ENCODE measurements at places on chromosomes 5 and 9.

GRCh38 chr9:95283673-95284072 lies 33.8 kb downstream of the FANCC start:
- no peak for DNase-seq

DNA sequence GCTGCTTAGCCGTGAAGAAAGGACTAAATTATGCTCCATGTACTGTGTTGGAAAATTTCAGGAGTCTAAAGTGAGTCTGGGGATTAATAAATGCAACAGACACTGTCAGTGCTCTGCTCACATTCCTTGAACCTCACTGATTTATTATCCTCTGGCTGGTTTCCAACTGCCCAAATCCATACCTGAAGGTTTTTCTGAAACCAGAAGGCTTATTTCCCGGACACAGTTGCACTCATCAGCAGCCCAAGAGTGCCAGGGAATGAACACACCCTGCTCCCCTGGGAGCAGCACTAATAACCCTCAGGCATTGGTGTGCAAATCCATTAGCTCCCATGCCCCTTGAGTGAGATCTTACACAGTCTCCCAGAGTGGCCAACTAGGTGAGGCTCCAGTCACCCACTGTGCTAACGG lies 38.7 kb downstream of the F2R start:
- DNase-seq: no peak

GRCh38 chr5:180620014-180620413 lies 28.7 kb upstream of the SCGB3A1 start:
- DNase-seq: no peak

GRCh38 chr5:153153086-153153485 lies 337.4 kb upstream of the GRIA1 start:
- DNase-seq: no peak

All from activated naive CD4-positive, alpha-beta T cell (primary cell).